ENCODE measurements at places on chromosomes 11 and 22. TPM values are rescaled to one million over a fixed set of nuclear protein-coding genes. Genes with fewer than 3 reads are reported as not detected.

GRCh38 chr11:120167659-120168058, 29.7 kb upstream of the TRIM29 start:
- no peak for DNase-seq

DNA sequence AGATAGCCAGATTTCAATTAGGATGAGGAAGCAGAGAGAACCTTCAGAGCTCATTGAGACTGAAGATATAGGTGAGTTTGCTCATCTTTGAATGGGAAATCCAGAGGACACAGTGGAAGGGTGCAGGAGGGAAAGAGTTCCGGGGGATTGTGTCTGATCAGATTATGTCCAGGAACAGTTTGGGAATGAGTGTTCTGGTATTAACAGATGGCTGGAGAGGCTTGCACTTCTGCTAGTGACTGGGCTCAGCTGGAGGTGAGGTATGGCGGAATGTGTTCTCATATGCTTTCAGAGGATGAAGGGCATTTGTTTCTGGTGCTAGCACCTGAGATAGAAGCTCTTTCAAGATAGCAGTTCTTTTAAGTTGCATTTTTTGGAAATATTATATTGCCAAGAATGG, 27.6 kb downstream of the ALKBH3 start:
- DNase-seq, result no peak

DNA sequence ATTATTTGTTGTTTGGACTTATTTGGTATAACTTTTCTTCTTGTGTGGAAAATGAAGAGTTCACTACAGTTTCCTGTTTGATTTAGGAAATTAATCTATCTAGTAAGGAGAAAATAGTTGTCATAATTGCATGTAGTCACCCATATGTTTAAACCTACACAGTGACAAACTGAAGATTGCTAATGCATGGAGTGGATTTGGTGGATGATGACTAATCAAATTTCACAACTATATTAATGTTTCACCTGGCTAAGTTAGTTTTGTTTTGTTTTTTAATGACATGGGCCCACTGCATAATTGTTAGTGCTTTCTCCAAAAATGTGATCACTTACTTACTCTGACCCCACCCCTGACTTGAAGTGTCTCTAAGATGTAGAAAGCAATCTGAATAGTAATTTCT, 170.6 kb downstream of the DYNC2H1 start:
- DNase-seq, result peak; percentile 3

DNA sequence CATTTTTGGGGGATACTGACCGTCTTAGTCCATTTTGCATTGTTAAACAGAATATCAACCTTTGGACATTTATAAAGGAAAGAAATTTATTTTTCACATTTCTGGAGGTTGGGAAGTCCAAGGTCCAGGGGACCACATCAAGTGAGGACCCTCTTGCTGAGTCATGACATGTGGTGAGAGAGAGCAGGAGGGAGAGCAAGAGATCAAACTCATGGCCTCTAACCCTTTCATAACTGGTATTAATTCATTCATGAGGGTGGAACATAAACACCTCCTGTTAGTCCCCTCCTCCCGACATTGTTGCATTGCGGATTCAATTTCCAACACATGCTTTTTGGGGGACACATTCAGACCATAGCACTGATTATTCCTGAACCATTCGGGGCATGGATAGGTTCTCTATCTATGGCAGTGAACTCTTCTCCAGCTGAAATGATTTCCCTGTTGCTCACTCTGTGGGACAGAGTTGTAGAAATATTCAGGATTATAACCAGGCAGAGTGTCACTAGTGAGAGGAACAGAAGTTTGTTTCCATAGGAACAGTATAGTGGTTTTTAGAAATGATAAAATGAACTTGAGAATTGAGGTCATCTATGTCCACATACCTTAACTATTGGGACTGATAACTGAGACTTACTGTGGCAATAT, 88.2 kb upstream of the OR9Q1 start:
- no peak for DNase-seq

DNA sequence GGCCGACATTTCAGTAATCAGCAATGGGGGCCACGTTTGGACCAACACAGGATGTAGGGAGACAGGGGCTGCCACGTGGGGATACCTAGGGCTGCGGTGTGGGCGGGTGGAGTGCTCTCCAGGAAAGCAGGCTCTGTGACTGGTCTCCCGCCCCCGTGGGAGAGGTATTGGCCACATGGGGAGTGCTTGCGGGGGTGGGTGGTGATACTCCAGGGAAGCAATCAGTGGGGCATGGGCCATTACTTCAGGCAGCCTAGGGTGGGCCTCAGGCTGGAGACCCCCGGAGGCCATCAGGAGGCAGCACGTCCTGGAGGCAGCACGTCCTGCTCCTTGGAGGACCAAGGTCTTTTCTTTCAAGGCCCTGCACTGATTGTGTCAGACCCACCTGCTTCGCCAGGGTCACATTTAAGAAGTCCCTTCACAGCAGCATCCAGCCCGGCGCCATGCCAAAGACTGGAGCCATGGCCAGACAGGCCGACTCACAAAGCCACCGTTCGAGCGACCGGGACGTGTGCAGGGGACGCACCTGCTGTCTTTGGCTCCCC, 3.0 kb upstream of the MUC2 start:
- DNase-seq, result no peak

GRCh38 chr11:81340225-81340624, 1393.4 kb downstream of the FAM181B start:
- no peak for DNase-seq

DNA sequence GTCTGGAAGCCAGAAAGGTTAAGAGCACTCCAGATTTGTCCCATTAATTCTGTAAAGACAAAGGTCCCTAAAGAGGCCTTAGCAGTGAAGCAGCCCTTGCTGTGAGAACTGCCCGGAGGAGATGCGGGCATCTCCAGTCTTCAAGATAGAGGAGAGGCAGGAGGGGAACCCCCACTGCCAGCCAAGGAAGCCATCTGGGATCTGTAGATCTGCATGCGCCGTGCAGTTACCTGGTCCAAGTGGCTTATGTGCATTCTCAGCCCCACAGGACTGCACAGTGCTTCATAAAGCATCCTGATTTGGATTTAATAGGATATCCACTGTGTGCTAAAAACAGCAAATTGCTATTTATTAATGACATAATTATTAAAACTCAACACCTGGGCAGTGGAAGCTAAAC, 834.6 kb downstream of the NTM start:
- no peak for DNase-seq

GRCh38 chr22:26086359-26086758, 82.9 kb upstream of the SEZ6L start:
- no peak for DNase-seq

- DNase-seq, result no peak
Observed at GRCh38 chr11:110850846-110851245, 138.6 kb upstream of the ARHGAP20 start.

Gene TNRC6B
- total RNA-seq, result 19.1 TPM

Gene CD6
- total RNA-seq, result not detected

Gene SLC22A8
- not detected for total RNA-seq

Gene ME3
- total RNA-seq, result 56.9 TPM

Gene NARS2
- total RNA-seq, result 36.1 TPM

Gene MRPL23
- 55.2 TPM for total RNA-seq

Gene ASPHD2
- total RNA-seq, result 4.2 TPM

Gene ZNHIT2
- 9.9 TPM for total RNA-seq

Gene RHOD
- 26.1 TPM for total RNA-seq

Gene SLC29A2
- total RNA-seq, result 0.36 TPM

Gene USP2
- total RNA-seq, result not detected

Gene TMPRSS13
- total RNA-seq, result not detected
